Stimulated activated CD8-positive, alpha-beta memory T cell treated with anti-CD3 and anti-CD28 coated beads, Interleukin-4, amount 100 ng/mL, for 1 hour (primary cell): ENCODE measurements at places on chromosomes 6 and 20.

DNA sequence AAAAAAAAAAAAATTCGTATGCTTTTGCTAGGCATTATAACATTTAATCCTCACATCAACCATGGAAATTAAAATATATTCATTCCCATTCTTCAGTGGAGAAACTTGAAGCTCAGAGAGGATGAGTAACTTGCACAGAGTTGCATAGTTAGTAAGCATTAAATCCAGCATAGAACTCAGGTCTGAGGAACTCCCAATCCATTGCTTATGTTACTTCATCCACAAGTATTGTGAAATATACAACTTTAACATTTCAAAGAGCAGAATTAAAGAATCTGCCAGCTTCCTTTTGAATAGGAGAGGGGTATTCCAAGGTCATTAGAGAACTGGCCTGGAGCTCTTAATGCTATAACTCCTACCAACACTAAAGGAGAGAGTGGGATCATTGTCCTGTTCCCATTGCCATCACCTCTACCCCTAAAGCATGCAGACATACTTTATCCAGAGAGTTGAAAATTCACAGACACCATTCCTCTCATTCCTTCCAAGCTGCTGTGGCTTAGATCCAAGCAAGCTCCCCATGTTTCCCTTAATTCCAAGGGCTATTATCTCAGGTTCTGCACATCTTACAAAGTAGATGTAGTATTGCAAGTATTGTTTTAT lies 91.9 kb downstream of the FLRT3 start:
- no peak for DNase-seq

DNA sequence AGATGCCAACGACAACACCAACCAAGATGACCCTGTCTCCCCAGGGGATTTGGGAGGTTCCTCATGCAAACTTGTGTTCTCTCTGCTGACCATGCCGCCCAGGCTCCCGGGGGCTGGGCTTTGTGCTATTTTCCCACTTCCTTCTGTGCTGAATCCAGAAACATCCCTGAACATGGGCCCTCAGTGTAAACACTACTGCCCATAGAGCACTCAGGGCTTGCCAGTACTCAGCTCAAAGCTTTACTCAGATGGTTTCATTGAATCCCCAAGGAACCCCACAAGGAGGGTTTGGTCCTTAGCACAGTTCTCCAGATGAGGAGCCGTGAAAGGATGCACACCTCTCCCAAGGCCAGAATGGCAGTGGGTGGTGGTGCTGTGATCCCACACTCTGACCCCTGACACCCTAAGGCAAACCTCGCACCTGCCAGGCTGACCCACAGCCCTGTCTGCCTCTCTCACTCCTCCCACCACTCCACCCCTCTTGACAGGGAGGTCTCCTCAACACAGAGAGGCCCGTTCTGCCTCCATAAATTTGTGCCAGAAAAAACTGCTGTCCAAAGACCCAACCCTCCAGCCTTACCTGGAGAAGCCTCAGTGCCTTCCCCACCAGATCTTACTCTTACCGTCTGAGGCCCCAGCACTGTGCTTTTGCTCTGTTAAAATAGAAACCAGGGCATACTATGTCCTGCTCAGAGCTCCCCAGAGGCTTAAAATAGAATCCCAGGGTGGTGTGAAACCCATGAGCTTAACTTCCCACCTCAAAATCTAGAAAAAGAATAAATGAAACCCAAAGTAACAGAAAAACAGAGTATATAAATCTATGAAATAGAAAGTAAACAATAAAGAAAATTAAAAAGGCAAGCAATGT lies 283.0 kb upstream of the CDH4 start:
- DNase-seq = no peak

DNA sequence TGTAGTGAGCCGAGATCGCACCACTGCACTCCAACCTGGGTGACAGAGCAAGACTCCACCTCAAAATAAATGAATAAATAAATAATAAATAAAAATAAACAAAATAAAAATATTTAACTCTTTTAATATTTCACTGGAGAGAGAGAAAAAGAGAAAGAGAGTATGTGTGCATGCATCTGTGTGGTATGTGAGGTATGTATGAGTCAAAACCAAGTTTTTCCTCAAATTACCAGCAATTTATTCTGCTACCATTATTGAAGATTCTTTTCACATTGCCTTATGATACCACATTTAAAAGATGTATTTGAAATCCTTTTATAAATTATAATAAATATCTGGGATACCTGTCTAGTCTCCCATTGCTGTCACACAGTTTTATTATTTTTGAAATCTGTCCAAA lies 122.1 kb downstream of the CD164 start:
- no peak for DNase-seq

DNA sequence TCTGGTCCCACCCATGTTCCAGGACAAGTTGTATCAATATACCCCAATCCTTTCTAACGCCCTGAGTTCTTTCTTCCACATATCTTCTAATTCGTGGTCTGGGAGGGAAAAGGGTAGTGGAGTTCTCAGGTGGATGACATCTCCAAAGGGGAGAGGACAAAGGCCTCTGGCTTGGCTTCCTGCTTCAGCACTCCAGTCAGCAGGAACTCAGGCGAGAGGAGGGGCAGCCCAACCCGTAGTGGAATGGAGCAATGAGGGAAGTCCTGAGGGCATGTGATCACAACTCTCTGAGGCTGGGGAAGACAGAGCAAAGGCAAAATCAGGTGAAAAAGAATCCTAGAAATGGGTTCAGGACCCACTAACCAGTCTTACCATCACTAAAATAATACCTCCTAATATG lies 9.6 kb upstream of the NRM start:
- DNase-seq = no peak

GRCh38 chr6:40722091-40722490 lies 134.9 kb upstream of the LRFN2 start:
- no peak for DNase-seq

DNA sequence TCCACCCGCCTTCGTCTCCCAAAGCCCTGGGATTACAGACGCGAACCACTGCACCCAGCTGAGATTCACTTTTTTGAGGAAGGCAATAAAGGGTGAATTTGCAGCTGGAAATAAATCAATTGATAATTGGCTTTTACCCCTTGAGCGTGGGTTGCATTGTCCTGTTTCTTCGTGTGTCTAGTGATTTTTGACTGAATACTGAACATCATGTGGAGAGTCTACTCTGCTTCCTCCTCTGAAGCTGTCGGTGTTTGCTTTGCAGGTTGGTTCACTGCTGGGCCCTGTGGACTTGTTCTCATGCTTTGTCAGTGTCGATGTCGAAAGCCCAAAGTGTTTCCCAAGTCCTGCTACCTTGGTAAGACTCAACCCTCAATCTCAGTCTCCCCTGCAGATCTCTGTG lies 5.8 kb upstream of the EEF1A2 start:
- no peak for DNase-seq

DNA sequence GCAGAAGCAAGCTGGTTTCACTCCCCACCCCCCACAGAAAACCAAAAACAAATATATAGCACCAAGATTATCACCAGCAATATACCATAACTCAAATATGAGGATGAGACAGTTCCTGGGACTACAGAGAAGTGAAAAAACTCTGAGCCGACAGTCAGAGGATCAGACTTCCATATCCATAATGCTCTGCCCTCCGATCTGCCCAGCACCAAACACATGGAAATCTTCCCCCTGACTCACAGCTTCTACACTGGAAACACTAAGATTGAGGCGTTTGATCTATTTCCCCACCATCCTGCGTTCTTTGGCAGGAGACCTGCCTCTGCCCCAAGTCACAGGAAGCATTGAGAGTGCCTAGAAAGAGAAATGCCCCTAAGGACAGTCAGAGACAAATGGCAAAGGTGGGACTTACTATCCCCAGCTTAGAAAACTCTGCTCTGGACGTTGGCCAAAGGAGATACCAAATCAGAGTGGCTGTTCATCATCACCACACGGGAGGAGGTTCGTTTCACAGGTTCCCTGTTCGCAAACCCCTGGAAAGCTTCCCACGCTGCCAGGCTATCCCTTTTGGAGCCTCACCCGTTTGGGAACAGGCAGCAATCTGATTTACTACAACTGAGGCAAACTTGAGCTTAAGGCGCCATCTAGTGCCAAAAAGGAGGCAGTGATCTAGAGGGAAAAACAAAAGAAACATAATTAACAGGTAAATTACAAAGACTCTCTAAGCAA lies 48.7 kb upstream of the SRSF6 start:
- no peak for DNase-seq

GRCh38 chr6:33840048-33840926 lies 36.5 kb upstream of the MLN start:
- DNase-seq = no peak

DNA sequence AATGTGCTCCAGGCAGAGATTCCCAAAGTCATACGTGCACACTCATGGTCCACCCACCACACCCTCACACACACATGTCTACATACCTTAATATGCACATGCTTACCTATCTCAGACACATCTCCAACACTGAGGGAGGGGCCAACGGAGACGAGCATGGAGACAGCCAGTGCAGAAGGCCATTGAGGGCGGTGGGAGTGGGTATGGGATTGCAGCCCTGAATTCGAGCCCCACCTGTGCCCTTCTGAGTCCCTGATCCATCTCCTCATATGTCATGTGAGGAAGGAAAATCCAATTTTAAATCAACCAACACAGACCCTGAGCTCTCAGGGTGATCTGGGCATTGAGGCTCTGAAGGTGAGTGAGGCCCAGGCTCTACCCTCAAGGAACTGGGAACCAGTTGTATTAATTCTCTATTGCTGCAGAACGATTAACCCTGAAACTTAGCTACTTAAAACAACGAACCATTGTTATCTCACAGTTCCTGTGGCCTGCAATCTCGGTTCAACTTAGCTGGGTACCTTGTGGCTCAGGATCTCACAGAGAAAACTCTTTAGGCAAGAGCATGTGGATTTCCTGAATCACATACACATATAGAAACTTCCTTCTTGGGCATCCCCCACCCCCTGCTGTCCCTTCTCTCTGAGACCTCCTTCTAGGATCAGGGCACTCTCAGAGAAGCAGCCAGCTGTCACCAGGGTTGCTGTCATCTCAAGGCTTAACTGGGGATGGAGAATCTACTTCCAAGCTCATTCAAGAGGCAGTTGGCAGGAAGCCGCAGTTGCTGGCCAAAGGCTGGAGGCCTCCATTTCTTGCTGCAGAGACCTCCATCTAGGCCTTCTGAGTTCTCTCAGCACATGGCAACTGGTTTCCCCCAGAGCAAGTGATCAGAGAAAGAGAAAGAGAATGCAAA lies 28.3 kb downstream of the GLP1R start:
- DNase-seq = no peak

DNA sequence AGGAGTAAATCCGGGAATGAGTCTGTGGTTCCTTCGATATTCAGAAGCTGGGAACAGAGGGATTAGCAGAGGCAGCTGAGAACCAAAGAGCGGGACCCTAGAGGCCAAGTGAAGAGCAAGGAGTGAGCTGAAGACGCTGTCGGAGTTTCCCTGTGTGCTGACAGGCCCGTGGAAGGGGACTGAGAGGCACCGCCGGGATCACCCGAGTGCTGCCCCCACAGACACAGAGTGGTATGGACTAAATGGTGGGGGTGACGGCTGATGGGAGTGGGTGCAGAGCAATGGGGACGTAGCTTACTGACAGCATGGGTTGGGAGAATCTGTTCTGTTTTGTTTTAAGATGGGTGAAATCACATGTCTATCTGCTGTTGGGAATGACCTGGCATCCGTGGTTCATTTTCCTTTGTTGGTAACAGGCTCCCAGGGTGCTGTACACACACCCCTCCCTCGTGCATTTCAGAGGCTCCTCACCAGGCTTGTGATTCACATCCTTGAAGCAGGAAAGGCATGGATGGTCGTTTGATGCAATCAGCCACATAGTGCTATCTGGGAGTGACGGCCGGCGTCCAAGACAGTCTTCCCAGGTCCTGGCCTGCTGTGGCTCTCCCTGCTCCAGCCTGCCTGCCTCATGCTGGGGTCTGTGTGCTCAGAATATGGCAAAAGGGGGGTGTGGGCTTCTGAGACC lies 97.4 kb downstream of the THBS2 start:
- DNase-seq = no peak

GRCh38 chr6:4559281-4559875 lies 216.8 kb upstream of the CDYL start:
- no peak for DNase-seq

GRCh38 chr20:62493886-62494285 lies 18.1 kb upstream of the GATA5 start:
- DNase-seq = no peak

DNA sequence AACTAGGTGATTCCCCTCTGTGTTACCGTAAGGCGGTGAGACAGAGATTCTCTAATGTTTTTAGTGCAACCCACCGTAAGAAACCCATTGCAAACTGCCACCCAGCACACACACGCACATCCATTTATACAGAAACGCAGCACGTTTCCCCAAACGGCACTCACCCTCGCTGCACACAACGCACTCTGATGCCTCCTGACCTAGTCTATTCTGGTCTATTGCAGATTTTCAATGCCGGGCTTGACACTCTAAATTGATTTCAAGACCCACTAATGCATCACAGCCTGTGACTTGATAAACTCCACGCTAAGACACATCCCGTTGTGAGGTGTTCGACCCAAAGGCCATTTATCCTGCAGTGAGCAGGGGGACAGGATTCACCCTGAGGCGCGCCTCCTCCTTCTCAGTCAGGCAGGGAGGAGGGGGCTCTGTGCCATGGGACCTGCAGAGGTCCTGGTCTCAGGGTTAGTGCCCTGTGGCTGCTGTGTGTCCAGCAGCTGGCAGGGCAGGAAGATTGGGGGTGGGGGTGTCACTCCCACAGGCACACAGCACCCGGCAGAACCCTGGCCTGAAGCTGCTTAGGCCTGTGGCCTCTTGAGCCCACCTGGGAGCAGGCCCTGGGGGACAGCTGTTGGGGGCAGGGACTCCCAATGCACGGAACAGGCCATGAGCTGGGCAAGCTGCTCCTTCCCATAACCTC lies 335.6 kb downstream of the PREX1 start:
- DNase-seq = no peak

DNA sequence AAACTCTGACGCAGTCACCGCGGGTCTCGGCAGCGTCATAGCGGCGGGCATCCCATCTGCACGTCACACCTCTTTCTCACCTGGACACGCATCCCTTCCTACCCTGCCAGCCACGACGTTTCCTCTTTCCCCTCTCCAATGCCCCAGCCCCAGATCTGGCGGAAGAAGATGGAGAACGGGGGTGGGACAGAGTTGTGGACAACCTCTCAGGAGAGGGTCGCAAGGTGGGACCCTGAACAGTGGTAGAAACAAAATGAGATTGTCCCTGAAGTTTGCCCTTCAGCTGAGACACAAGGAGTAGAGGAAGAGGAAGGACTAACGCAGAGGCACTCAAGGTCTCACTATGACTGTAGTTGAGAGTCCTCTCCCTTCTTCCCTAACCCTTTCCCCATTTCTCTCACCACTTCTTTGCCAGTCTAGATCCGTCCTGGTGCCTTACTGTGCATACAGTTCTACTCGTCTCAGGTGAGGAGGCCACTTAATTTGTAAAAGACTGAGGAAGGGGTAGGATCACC lies 562 bp downstream of the TRIM39 start:
- DNase-seq = no peak

- DNase-seq = no peak
These were observed 13.9 kb downstream of the TMEM151B start for GRCh38 chr6:44284121-44284520.
